Fibroblast of skin of abdomen (primary cell): ENCODE measurements at places on chromosomes 12 and 14.

GRCh38 chr14:55581342-55581771 lies 1.4 kb downstream of the KTN1 start:
- DNase-seq = no peak

- no peak for DNase-seq
Observed at GRCh38 chr14:36948157-36948859, 224.1 kb downstream of the SLC25A21 start.

- peak; percentile 62 for DNase-seq
Observed at GRCh38 chr12:12803186-12803585, 10.0 kb upstream of the DDX47 start.

- DNase-seq = peak; percentile 15
Observed at GRCh38 chr12:16482726-16483125, 123.2 kb downstream of the LMO3 start.

DNA sequence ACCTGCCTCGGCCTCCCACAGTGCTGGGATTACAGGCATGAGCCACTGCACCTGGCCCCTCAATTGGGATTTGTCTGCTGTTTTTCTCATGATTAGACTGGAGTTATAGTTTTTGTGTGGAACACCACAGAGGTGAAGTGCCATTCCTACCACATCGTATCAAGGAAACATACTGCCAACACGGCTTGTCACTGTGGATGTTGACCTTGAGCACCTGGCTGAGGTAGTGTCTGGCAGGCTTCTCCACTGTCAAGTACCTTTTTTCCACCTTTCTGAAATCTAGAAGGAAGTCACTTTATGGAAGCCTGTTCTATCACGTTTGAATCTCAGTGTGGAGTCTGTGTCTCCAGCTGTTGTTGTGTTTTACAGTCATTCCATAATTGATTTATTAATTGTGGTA lies 21.4 kb upstream of the SEL1L start:
- no peak for DNase-seq

DNA sequence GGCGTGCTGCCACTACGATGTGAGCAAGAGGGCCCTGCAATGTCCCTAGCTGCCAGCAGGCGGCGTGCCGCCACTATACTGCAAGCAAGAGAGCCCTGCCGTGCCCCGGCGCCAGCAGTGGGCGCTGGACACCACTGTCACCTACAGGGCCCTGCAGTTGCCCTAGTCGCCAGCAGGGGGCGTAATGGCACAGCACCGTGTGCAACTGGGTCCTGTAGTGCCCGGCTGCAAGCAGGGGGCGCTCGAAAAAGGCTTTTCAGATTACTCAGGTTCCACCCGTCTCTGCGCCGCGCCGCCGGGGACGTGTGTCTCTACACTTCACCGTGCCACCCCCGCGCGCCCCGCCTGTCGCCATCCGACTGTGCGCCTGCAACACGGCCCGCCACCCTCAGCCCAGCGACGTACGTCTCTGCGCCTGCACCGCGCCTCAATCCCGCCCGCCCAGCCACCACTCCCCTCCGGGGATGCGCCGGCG lies 1356.9 kb downstream of the TMEM121 start:
- DNase-seq = no peak

DNA sequence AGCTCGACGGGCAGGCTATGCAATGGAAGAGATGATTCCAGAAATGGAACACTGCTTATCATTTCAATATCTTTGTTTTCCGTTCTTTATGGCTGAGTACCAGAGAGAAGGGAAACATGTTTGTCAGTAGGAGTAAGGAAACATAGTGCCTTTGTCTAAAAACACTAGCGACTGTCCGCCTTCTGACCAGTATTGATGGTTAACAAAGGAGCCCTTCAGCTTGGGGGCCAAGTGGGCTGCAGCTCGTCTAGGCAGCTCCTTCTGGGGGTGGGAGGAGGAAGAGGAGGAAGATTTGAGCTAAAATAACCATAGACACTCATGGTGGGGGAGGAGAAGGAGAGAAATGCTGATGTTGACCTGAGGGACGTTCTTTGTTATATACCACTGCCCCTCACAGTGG lies 15.0 kb downstream of the COQ5 start:
- DNase-seq = no peak

- no peak for DNase-seq
Observed at GRCh38 chr14:89325299-89325883, 91.6 kb downstream of the FOXN3 start.

GRCh38 chr12:25833657-25834056 lies 124.8 kb upstream of the RASSF8 start:
- no peak for DNase-seq

- no peak for DNase-seq
Observed at GRCh38 chr12:22755629-22756028, 130.7 kb downstream of the ETNK1 start.

DNA sequence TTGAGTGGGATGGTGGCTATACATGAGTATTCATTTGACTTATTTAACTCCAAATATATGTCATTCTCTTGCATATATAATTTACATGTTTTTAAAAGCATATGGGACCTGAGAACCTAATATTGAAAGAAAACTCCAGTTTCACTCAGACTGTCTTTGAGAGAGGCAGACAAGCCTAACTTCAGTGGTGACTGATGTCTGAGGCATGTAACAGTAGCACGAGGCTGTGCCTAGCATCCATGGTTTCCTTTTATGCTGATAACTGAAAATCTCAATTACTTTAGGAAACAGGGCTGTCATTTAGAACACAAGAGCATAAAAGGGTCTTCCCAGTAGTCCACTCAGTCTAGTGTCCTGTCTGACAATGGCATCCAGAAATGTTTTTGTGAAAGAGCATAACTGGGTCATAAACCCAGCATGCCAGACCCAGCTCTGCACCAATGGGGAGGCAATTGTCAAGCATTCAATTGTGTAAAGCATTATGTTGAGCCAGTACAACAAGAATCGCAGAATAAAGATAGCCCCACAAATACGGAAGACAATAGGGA lies 24.3 kb downstream of the MAPK1IP1L start:
- peak; percentile 52 for DNase-seq

GRCh38 chr14:23861666-23862065 lies 91.9 kb upstream of the DHRS4 start:
- no peak for DNase-seq

- no peak for DNase-seq
Observed at GRCh38 chr14:90388982-90389381, 7.8 kb upstream of the CALM1 start.

GRCh38 chr12:130444986-130445385 lies 107.3 kb downstream of the PIWIL1 start:
- DNase-seq = no peak

DNA sequence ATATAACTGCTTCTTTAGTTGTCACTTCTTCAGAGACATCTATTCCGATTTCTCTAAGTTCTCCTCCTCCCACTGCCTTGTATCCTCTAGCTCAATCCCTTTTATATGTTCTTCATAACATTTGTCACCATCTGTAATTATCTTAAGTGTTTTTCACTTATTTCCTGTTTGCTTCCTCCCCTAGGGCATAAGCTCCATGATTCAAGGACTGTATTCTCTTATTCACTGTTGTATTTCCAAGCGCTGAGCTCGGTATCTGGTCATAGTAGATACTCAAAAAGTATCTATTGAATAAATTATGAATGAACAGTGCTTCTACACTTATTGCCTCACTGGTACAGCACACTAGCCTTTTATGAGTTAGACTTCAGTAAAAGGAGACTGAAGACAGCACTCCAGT lies 109.0 kb upstream of the TMPO start:
- DNase-seq = no peak

- DNase-seq = peak; percentile 2
Observed at GRCh38 chr14:21748869-21749303, 75.3 kb upstream of the OR4E1 start.

DNA sequence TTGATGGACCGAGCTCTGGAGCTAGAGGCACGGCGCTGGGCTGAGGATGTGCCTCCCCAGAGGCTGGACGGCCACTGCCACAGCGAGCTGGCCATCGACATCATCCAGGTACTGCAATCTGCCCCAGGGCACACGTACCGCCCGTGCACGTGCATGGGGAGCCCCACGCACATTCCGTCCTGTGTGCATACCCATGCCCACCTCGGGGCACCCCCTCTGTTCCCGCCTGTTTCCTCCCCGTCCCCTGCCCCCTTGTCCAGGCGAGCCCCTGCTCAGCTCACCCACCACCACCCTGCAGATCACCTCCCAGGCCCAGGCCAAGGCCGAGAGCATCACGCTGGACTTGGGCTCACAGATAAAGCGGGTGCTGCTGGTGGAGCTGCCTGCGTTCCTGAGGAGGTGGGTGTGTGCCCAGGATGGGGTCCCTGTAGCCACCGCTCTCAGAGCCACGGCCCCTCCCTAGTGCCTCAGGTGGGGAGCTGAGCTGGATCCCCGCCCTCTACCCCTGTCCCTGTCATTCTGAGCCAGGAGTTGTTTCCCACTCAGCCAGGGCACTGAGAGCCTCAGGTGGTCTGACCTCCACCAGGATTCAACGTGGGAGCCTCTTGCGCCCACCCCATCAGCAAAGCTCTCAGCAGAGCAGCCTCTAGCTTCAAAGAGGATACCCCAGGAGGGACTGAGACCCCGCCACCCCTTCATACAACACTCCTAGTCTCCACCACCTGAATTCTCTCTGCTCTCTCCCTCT lies 6.9 kb downstream of the TNFAIP2 start:
- no peak for DNase-seq

DNA sequence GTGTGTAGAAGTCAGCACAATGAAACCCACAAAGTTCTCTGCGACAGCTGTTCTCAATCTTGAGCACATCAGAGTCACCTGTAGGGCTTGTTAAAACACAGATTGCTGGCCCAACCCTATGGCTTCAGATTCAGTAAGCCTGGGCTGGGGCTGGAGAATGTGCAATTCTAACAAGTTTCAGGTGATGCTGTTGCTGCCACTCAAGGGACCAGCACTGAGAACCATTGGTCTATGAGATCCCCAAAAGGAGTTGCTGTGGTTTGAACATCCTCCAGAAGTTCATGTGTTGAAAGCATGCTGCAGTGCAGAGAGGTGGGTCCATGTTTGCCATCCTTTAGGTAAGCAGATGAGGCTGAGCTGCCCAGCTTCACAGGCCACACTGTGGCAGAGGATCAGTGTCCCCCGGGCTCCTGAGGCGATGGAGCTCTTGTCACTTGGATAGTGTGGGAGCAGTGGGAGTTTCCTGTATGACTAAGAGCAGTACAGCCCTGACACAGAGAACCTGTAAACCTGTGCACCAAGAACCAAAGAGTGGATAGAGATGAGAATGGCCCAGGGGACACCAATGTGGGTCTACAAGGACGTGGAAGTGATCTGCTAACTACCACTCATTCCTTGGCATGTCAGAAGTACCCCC lies 8.0 kb upstream of the RTRAF start:
- no peak for DNase-seq

DNA sequence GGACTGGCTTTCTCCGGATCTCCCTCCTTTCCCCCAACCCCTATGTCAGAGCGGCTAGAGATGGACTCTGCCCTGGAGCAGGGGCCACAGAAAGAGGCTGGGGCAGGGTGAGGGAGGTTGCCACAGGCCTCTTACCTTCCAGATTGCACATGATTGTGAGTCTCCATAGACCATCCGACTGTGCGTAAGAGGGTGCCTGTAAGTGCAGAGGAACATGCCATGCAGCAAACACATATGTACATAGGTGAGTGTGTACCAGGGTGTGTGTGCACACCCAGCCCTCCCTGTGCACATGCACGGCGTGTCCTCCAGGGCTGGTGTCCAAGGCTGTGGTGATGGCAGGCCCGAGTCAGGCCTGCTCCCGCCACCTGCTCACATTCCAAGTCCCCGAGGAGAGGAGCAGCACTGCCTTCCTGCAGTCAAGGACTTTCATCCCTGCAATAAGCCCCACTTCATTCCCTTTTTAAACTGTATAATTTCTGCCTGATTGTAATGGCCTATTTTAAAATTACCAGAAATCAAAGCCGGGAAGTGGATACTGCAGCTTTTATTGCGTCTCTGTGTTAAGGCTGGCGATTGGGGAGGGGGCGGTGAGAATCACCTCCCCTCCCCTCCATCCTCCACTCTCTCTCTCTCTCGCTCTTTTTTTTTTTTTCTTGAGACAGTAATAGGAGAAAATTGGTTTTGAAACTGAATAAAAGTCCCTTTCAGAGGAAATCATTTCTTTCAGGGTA lies 28.5 kb downstream of the FAM222A start:
- no peak for DNase-seq

DNA sequence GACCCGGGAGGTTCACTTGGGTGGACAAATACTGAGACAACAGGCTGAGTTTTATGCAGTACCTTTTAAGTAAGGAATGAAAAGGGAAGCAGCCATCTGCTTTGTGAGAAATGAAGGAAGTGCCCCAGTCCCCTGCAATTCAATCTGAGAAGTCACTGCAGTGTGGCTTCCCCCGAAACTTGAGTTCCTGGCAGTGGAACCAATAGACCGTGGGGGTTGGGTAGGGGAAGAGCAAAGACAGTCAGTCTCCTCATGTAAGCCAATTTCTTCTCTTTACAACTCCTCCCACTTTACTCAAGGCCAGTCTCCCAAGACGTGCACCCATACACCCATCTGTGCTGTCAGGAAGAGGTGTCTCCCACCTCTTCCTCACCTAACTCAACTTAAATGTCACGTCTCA lies 206.5 kb downstream of the BCAT1 start:
- no peak for DNase-seq

DNA sequence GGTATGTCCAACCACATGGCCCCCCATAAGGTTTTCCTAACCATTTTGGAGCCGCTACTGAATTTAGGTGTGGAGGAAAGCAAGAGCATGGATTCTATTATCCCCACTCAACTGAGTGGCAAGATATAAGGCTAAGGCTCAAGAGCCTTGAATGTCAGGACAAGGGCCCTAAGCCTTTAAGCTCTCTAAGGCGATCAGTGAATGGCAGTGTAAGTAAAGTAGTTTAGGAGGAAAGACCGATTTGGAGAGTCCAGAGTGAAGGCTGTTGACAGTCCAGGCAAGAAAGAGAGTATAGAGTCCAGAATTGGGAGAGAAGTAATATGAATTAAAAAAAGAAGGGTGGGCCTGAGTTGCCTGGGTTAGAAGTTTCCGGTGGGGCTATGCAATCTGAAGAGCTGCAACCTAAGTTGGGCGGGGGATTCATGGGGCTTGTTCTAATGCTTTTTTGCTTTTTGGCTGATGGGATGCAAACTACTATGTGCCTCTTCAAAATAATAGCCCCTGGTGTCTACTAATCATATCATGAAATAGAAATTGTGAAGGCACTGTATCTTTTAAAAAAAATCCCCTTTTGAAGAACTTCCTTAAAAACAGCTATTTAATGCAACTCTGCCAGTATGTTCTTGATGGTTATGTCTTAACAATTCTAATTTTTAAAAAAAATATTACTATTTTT lies at the start of gene SPIC:
Gene SPIC (plus strand): TSS at position 626 of the 676 bp plus-strand sequence. CDS start 1,569 bp downstream, outside the sequence.
- DNase-seq = no peak
